Myometrial cell (primary cell): ENCODE measurements at places on chromosomes 12 and 14. TPM values are rescaled to one million over a fixed set of nuclear protein-coding genes. Genes with fewer than 3 reads are reported as not detected.

The FOXN4 gene
- total RNA-seq, result not detected in 2 replicates

The OTOGL gene
- 0.29 TPM in 1 of 2 replicates, not detected in the other for total RNA-seq

The OR6C2 gene
- not detected in 2 replicates for total RNA-seq

The PDZRN4 gene
- not detected in 2 replicates for total RNA-seq

The TOMM20L gene
- not detected in 2 replicates for total RNA-seq
